Naive thymus-derived CD8-positive, alpha-beta T cell (primary cell): ENCODE measurements at places on chromosomes 3 and 15.

DNA sequence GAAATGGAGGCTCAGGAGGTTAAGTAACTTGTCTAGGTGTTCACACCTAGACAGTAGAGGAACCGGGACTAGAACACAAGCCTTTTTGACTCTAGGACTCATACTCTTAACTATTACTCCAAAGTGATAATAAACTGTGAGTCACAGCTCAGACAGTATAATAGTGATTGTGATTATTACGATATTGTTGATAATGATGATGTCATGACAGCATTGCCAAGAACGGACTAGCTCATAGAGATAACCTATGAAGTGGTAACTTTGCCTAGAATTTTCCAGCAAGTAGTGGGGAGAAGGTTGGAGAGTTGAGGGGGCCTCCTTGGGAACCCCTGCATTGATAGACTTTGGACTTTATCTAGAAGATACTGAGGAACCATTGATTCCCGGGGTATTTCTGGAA is 34.0 kb downstream of the STARD5 start:
- DNase-seq, result no peak

DNA sequence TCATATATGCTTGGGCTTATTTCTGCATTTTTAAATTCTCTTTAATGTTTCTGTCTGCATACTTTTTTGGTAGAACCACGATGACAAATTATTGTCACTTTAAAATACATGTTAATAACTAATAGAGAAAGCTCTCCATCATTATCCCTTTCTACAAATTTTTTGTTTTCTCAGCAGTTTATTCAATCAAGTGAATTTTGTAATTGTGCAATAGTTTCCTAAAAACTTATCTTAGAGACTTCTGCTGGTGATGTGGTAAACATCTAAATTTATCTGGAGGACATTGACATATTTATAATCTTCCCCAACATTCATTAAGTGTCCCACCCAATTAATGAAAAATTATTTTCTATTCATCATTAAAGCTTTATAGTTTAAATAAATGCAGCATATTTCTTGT is 215.3 kb downstream of the MEX3B start:
- no peak for DNase-seq

- DNase-seq, result no peak
Observed at GRCh38 chr3:163773136-163773535, 1305.2 kb downstream of the SI start.

DNA sequence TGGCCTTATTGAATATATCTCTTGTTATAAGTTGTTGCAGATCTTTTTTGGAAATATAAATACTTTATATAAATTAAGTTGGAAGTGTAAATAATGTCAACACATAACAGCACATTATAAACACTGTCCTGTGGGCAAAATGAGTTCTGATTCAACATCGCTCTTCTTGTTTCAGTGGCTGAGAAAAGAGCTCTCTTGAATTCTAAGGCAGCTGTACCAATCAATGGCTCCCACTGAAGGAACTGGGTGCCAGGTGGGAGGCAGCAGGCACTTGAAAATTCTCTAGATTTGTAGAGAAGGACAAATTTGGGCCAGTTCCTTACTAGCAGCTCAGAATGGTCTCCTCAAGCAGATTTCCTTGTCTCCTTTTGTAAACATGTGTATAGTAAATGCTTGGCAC is 45.6 kb downstream of the CHST2 start:
- DNase-seq, result no peak

DNA sequence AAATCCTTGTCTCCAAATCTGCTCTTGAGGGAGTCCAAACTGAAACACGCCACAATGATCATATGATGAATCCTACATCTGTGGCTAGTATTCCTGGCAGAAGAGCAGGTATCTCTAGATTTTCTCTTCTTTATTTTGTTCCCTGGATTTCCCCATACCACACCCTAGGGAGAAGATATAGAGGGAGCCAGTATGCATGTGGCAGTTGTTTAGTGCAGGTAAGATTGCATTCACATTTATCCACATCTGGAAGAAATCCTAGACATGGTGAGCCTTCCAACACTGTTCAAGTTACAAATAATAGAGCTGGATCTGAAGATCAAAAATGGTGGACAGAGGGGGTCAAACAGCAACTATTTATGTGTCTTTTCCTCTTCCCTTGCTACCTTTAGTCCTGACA is 316.7 kb downstream of the ZNF385D start:
- DNase-seq, result no peak

- no peak for DNase-seq
Observed at GRCh38 chr15:58501636-58502188, 69.9 kb downstream of the LIPC start.
